ENCODE measurements at places on chromosomes 6 and 20. TPM values are rescaled to one million over a fixed set of nuclear protein-coding genes. Genes with fewer than 3 reads are reported as not detected.

GRCh38 chr20:23078351-23079015 is 7.6 kb downstream of the CD93 start:
- no peak for DNase-seq

EBF4 gene
- total RNA-seq: 10.5 TPM

CLPSL2 gene
- total RNA-seq: not detected

OR2B6 gene
- total RNA-seq: not detected

PDE10A gene
- total RNA-seq: 62.7 TPM

DNA sequence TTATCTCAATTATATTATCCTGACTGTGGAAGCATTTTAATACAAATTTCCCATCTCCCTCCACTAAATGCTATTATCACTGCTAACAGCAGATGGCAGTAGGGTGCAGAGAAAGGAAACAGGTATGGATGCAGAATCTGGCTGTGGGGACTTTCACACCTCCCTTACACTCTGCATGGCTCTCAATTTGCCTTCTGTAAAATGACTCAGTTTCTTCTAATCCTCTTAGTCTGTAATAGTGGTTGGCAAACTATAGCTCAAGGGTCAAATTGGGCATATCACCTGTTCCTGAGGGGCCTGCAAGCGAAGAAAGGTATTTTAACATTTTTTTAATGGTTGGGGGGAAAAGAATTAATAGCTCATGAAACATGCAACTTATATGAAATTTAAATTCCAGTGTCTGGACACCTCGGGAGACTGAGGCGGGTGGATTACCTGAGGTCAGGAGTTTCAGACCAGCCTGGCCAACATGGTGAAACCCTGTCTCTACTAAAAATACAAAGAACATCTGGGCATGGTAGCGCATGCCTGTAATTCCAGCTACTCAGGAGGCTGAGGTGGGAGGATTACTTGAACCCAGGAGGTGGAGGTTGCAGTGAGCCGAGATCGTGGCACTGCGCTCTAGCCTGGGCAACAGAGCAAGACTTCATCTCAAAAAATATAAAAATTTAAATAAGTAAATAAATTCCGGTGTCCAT is 83.5 kb downstream of the ZMYND8 start:
- no peak for DNase-seq

DNA sequence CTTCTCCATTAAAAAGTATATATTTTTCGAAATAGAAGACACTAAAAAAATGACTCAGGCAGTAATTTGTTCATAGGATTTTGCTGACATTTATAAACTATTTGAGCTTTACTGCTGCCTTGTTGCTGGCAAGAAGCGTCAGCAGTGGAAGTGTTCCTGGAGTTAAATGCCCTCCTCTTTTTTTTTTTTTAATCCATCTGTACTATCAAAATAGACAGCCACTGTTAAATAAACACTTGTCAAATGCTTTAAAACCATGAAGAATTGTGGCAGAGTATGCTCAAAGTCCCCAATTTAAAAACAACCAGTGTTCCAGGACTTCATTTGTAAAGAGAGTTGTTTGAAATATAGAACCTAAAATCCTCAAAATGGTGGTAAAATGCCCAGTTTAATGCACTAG is 253.8 kb downstream of the NKAIN2 start:
- no peak for DNase-seq

DNA sequence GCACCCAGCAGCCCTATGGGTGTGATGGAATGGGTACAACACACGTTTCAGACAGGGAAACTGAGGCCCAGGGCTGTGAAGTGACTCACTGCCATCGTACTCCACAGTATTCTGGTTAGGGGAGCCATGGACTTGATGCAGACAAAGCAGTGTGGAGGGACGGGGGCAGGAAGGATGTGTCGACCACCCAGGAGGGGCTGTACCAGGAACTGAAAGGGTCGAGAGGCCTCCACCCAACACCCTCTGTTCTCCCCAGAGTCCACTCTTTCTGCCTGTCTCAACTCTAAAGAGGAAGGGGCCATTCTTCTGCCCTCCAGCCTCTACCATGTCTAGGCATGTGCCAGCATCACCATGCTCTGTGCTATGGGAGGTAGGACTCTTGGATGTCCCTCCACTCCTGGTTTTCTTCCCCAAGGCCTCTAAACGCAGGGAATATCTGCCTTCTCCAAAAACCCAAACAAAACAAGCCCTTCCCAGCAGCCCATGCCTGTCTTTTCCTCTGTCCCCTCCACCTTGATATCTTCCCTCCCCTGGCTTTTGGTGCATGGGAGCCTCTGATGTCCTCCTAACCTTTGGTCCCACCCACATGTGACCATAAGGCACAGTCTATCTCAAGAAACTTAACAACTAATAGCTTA is 7.4 kb downstream of the SLC22A1 start:
- DNase-seq: no peak

GJA10 gene
- not detected for total RNA-seq

PSORS1C1 gene
- not detected for total RNA-seq

DNA sequence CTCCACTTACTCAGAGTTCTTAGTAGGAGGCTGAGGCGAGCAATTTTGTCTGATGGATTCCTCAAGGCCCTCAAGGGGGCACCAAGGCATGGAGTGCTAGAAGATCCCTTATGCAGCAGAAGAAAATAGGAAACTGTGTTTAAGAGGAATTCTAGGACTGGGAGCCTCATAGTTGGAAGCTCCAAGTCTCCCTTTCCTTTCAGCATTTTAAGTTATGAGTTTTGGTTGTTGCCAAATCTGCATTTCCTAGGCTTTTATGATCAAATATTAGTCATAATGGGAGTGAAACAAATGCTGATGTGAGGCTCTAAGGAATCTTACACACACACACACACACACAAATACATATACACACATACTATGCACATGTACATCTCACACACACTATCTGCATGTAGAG is 714.0 kb downstream of the UTRN start:
- DNase-seq: no peak

GRCh38 chr20:31841928-31842327 is 3.5 kb downstream of the FOXS1 start:
- DNase-seq: no peak

GRCh38 chr20:25547063-25547462 is 38.3 kb downstream of the NINL start:
- no peak for DNase-seq

- no peak for DNase-seq
Observed at GRCh38 chr6:20661721-20662120, 127.5 kb downstream of the CDKAL1 start.

SEMG1 gene
- not detected for total RNA-seq

DNA sequence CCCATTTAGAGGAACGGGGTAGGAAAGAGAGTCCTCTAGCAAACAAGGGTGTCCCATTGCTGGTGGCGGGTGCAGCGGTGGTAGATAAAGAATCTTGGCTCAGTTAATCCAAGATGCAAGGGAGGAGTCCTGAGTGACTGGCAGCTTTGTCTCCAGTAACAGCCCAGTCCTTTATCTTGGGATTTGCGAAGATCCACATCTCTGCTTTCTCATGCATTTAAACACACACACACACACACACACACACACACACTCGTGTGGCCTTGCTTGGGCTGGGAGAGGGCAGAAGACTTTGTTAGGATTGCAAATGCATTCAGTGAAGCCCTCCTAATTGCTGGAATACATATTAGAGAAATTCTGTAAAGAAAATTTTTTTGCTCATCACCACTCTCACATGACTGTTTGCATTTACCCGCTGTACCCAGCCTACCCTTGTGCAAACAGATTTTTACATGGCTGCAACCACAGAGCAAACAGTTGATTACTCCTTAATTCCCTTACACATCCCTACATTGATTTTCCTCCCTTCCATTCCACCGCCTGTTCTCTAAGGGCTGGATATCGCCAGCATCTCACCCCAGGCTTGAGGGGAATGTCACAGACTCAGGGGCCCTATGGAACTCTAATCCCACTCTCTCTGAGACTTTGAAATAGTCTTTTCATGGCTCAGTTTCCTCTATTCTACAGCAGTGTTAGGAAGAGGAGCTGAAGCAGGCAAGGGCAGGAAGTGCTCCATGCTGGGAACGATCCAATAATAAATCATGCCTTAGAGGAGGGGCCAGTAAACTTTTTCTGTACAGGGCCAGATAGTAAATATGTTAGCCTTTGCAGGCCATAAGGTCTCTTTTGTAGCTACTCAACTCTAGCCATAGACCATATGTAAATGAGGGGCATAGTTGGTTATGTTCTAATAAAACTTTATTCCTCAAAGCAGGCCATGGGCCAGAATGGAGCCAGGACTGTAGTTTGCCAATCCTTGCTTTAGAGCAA is 3.5 kb downstream of the C6orf132 start:
- no peak for DNase-seq

GRCh38 chr6:48280035-48280620 is 169.1 kb upstream of the PTCHD4 start:
- DNase-seq: no peak

TMEM74B gene
- total RNA-seq: 8.0 TPM

TRIM31 gene
- not detected for total RNA-seq

DLK2 gene
- total RNA-seq: 7.3 TPM

GRCh38 chr6:117496383-117496990 is 14.0 kb downstream of the DCBLD1 start:
- DNase-seq: no peak

- DNase-seq: no peak
Observed at GRCh38 chr6:112032728-112033127, 21.2 kb upstream of the CCN6 start.

- DNase-seq: no peak
Observed at GRCh38 chr20:14617123-14617522, 279.7 kb upstream of the FLRT3 start.

FOXS1 gene
- total RNA-seq: 0.78 TPM

- DNase-seq: peak; percentile 6
Observed at GRCh38 chr6:89630488-89630887, 8.1 kb downstream of the LYRM2 start.

GRCh38 chr6:70280400-70280853 is 22.5 kb downstream of the COL9A1 start:
- DNase-seq: no peak

- no peak for DNase-seq
Observed at GRCh38 chr6:69881322-69882151, 15.2 kb downstream of the COL19A1 start.

GRCh38 chr20:41352666-41353065 is 12.0 kb downstream of the LPIN3 start:
- DNase-seq: no peak

GRCh38 chr6:3235486-3235885 is 8.0 kb upstream of the TUBB2B start:
- DNase-seq: no peak

DNA sequence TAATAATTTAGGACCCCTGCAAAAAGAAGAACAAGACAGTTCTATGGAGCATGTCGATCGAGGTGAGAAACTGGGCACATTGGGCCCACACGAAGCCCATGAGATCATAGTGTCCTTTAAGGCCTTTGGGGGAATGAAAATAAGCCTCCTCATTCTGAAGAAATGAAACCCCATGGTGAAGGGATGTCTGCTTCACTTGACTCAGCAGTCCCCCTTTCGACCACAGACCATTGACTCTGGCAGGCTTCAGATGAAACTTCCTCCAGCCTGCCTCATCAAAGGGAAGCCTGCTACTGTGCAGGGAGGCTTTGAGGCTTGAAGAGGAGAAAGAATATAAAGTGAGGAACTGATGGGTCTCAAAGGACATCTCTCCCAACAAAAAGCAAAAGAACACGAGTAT is 144.2 kb upstream of the FBXL4 start:
- no peak for DNase-seq

GRCh38 chr6:36413489-36414480 is 26.3 kb upstream of the ETV7 start:
- no peak for DNase-seq

DNA sequence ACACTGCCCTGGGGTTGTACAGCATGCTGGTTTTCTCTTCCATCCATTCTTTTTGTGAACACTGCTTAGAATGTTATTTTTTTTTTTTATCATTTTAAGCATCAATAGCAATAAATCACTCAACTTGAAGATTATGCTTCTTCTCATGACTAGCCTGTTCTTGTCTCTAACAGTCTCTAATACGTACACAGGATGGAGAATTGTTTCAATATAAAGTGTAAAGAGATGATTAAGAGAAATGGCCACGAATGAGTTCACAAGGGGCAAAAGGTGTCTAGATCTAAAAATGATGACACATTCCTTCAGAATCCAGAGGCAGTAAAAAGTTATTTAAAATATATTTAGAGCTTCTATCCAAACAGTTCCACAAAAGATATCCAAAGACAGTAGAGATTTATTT is 390.2 kb downstream of the HDGFL1 start:
- no peak for DNase-seq

PTP4A1 gene
- 83.0 TPM for total RNA-seq

ESF1 gene
- total RNA-seq: 17.3 TPM

DNA sequence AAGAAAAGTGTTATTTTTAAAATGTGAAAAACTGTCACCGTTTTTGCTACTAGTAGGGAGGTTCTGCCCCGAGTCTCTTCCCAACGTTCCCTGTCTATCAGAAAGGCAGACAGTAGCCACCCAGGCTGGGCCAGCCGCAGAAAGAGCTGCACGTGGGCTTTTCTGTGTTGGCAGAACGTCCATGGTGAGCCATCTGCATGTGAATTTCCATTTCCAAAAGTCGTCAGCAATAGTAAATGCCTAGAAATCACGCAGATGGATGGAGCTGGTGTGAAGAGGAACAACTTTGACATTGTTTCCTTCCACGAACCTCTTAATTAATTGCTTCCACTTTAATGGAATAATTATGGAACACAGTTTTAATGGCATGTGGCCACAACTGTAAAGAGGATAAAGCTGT is 97.5 kb downstream of the FAM120B start:
- DNase-seq: peak; percentile 73

GRCh38 chr6:157376706-157377230 is 4.2 kb upstream of the ZDHHC14 start:
- no peak for DNase-seq

DTNBP1 gene
- 5.9 TPM for total RNA-seq

ZSCAN31 gene
- 16.5 TPM for total RNA-seq

CYP39A1 gene
- 2.3 TPM for total RNA-seq

PCNA gene
- total RNA-seq: 40.9 TPM

DNA sequence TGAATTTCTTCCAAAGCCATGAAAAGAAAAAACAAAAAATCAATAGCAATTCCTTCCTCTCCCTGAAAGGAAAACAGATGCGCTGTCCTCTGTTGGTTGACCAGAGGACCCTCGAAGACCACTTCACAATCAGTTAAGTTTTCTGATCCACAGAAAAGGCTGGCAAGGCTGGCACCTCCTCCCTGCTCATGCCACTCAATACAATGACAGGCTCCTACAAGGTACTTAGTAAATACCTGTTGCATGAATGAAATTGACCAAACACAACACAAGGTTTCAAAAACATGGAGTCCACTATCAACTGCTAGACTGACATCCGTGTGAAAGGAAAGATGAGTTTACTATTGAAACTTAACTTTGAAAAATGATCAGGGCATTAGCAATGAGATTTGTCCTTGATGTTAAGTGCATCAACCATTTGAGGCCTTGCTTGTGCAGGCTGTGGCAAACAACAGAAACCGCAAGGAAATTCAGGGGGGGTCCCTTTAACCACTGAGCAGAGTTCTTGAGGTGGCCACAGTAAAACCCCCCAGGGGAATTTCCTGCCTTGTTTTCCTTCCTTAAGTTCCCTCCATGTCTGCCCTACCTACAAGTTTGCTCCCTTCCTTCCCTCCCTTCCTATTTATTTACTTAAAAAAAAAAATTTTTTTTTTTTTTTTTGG is 27.9 kb upstream of the RTF2 start:
- DNase-seq: no peak

EFCAB8 gene
- not detected for total RNA-seq

MLIP gene
- 8.6 TPM for total RNA-seq
